ENCODE measurements at places on chromosomes 2 and 18.

- no peak for DNase-seq
These were observed 1862.5 kb downstream of the SUCLG1 start for GRCh38 chr2:82596581-82596980.

- DNase-seq, result no peak
These were observed 43.4 kb downstream of the KANSL3 start for GRCh38 chr2:96594691-96595152.

- DNase-seq, result peak; percentile 41
These were observed 30.7 kb downstream of the IGFBP5 start for GRCh38 chr2:216664593-216665034.

DNA sequence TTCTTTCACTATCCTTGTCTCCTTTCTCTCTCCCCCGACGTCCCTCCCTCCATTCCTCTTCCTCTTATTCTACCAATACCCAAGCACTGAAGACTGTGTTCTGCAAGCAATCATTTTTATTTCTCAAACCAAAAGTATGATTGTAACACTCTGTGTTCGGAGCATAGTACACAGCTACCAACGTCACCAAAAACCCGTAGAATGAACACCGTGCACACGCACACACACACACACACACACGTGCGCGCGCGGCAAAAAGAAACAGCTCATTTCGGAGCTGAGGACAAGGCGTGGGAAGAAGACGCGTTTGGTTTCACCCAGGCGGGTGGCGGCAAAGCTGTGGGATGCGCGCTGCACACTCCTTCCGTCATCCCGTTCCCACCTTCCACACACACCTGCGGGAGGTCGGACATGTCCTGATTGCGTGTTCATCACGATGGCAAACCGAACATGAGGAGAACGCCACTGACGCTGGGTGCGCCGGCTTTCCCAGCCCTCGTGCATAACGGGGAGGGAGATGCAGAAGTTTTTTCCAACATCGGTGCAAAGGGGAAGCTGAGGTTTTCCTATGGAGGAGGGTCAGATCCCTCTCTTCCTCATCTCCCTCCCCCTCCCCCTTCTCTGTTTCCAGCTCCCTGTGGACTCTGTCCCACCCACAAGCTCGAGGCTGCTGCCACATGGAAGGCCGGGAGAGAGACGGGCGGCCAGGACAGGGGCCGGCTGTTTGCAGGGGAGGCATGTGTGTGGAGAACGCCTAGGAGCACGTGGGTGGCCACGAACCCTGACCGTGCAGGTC is 20.4 kb downstream of the MBP start:
- no peak for DNase-seq

- DNase-seq, result no peak
These were observed 76.1 kb downstream of the COL3A1 start for GRCh38 chr2:189050165-189050712.

GRCh38 chr2:98868548-98869271 is 67.3 kb downstream of the CRACDL start:
- DNase-seq, result no peak

DNA sequence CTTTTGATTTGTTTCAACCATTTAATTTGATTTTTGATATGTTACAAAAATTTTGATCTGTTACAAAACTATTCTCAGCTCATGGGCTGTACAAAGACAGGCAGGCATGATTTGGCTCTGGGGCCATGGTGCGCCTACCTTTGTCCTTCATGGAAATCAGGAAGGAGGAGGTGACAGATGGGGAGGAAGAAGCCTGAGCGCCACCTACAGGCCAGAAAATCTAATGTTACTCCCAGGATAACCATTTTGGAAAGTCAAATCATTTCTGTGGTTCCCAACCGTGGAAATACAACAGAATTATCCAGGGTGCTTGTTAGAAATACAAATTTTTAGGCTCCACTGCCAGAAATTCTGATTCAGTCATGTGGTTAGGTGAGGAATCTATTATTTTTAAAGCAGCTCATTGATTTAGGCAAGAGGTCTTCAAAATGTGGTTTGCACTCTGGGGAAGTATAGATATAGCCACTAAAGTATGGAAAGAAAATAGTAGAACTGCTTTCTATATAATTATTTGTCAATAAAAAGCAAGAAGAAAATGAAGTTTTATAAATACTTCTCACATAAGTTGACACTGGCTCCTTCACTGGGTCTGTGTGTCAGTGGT is 93.9 kb downstream of the EVA1A start:
- DNase-seq, result peak; percentile 18

- DNase-seq, result peak; percentile 73
These were observed 60.6 kb downstream of the SLC16A14 start for GRCh38 chr2:230007931-230008707.

DNA sequence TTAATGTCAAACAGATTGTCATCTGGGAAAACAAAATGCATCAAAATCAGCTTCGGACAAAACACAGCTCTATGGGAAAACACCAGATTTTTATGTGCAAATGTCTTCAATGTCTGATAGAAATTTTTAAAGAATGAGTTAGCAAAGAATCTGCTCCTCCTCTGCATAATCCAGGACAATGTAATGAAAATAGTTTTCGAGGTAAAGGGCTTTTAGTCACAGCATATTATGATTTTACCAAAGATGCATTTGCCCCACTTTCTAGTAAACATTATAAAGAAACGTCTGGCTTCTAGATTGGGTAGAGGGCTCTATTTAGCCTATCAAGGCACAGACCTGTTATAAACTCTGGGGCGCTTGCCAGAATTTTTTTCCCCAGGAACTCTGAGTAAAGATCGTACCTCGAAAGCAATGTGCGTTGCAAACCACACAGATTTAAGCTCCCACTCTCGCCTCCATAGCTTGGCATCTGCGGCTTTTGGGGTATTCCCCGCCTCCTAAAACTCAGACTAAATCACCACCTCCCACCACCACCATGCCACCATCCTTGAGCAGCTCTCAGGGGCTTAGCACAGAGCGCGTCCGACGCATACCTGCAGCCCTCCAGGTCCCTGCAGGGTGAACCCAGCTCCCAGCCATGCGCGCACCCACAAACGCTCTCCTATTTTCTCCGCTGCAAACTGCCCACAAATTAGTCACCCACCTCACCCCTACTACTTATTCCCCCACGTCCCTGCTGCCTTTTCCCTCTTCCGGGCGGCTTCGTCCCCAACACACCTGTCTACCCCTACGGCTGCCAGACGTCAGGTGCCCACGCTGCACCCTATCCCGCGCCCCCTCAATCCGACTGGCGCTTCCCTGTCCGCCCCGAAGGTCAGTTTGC is 829 bp downstream of the ACVR1C start:
- peak; percentile 23 for DNase-seq

GRCh38 chr18:60870261-60871153 is 462.7 kb upstream of the CDH20 start:
- no peak for DNase-seq

GRCh38 chr2:220513573-220514288 is 886.3 kb downstream of the SLC4A3 start:
- no peak for DNase-seq

DNA sequence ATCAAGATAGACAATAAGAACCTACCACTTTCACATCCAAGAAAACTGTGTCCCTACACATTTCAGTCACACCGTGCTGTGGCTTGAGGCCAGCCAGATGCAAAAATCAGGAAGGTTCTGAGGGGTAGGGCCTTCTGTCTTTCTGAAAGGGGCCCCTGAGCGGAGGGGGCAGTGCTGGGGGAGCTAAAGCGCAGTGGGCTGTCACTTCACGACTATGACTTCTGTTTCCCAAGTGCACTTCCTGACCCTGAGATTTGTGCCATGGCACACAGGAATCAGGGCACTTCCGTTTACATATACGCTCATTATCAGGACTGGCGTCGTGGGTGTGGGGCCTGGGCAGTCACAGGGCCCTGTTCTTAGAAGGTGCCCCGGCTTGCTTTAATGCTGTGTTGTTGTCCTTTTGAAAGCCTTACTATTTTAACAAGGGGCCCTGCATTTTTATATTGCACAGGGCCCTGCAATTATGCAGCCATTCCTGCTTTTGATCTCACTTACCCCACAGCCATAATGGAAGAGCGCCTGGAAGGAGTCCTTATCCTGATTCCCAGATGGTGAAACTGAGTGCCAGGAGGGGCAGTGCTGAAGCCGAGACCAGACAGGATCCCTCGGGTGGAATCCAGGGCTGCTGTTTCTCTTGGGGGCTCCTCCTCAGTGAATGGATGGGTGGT is 620 bp downstream of the NGEF start:
- no peak for DNase-seq

DNA sequence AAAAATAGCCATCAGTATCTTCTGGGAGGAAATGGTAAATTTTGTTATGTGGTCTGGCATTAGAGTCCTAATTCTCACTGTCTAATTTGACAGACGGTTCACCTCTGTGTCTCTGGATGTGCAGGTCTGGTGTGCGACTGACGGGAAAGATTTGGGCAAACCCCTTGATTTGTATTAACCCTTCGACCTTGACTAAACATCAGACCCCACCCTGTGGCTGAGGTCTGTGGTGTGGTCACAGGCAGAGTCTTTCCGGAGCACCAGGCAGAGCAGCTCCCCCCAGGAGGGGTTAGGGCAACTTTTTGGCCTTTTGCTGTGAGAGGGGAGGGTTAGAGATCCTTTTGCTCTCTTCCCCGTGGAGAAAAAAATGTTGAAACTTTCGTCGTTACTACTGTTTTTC is 6.4 kb downstream of the TWIST2 start:
- DNase-seq, result no peak

DNA sequence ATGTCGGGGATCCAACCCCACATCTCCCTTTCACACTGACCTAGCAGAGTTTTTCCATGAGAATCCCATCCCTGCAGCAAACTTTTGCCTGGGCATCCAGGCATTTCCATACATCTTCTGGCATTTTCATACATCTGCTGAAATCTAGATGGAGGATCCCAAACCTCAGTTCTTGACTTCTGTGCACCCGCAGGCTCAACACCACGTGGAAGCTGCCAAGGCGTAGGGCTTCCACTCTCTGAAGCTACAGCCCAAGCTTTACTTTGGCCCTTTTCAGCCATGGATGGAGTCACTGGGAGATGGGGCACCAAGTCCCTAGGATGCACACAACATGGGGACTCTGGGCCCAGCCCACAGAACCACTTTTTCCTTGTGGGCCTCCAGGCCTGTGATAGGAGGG is 32.2 kb upstream of the TEX51 start:
- no peak for DNase-seq

GRCh38 chr2:135409436-135409835 is 121.6 kb downstream of the ZRANB3 start:
- no peak for DNase-seq

DNA sequence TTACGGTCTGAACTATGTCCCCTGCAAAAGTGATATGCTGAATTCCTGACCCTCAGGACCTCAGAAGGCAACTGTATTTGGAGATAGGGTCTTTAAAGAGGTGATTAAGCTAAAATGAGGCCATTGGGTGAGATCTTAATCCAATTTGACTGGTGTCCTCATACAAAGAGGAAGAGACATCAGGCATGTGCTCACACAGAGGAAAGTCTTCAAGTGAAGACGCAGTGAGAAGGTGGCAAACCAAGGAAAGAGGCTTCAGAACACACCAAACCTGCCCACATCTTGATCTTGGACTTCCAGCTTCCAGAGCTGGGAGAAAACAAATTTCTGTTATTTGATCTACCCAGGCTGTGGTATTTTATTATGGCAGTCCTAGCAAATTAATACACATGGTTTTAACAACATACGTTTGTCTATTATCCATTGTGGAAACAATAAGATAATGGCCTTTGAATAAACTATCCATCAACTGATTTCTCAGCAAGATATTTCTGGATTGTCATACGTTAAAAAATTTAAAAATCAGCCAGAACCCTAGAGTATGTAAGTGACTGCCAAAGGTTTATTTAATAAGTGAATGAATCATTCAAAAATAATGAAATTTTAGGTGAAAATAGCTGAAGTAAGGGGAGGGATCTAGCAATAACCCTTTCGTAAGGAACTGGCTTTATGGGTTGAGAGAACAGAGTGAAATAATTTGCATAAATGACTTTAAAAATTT is 6.5 kb downstream of the WIPF1 start:
- peak; percentile 59 for DNase-seq

- peak; percentile 47 for DNase-seq
These were observed 20.3 kb downstream of the ACTR3 start for GRCh38 chr2:113910110-113910717.

DNA sequence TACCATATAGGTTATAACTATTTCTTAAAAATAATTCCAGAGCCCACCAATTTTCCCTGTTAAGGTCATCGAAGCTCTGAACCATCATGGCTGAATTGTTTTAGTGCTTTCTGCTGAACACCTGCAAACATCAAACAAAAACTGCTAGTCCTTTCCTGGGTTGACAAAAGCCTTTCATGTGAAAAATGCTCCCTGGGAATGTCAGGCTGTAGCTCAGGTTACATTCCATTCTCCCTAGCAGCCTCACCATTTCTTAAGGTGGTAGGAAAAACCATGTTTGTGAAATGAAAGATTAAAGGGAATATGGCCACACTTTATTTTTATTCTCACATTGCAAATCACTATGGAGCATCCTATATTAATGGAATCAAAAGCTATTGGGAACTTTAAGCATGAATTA is 5.7 kb downstream of the TCF4 start:
- DNase-seq, result peak; percentile 15

GRCh38 chr2:176483901-176484568 is 214.8 kb downstream of the MTX2 start:
- no peak for DNase-seq

DNA sequence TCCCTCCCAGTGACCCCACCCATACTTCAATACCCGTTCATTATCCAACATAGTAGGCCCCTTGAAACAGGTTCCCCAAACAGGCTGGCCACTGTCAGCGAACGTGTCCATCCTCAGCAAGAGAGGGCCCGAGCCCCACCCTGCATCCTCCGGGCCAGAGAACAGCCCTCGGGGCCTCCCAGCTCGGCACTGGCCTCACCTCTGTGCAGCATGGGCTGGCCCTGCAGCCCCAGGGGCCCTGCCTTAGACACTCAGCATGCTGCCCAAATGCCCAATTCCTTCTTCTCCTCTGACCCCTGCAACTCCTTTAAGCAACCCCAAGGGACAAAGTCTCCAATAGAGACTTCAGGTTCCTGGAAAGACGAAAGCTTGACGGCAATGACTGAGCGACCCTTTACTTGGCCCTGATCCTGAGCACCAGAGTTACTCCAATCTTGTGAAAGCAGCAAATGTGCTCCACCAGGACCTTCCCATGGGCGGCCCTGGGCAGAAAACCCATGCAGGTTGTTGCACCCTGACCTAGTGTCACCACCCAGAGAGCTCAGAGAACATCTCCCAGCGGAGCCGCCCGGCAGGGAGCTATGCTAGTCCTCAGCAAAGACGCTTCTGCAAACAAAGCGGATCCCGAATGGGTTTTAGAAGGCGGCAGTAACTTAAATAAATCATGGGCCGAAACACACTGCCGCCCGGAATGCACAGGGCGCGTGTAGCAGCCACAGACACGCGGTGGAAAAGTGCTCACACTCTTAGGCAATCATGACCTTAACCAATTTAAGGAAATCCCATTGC is 782 bp downstream of the COL6A3 start:
- DNase-seq, result peak; percentile 70

DNA sequence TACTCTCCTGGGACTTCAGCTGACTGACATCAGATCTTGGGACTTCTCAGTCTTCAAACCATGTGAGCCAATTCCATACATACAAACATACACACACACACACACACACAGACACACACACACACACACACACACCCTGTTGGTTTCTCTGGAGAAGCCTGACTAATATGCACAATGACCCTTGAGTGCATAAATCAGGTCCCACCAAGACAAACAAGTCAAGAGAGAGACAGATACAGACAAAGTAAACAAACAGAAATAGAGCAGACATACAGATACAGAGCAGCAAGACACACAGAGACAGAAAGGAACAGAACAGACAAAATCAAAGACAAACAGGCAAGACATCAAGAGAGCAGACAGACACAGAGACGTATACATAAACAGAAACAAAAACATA is 43.8 kb upstream of the DDX18 start:
- no peak for DNase-seq

- no peak for DNase-seq
These were observed 97.1 kb upstream of the RBMS1 start for GRCh38 chr2:160590664-160591063.

GRCh38 chr2:10552220-10552870 is 104.2 kb upstream of the ODC1 start:
- no peak for DNase-seq

Measured in iris pigment epithelial cell (primary cell).